ENCODE measurements at places on chromosomes 5 and 9.

DNA sequence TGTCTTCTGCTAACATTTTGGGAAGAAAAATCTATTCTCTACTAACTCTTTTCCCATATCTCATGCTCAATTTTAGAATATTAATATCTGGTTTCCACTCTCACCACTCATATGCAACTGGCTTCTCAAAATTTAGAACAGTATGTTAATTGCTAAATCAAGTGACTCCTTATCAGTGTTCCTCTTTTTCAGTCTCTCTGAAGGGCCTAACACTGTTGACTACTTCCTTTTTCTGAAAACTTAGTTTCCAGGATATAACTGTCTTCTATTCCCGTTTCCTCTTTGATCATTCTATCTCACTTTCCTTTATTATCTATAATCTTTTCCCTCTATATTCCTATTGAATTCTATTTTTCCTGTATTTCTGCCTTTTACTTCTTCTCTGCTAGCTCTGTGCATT lies 1717.2 kb upstream of the C9orf72 start:
- DNase-seq: no peak

- DNase-seq: no peak
Measured at GRCh38 chr9:120734607-120735410, 20.5 kb upstream of the MEGF9 start.

DNA sequence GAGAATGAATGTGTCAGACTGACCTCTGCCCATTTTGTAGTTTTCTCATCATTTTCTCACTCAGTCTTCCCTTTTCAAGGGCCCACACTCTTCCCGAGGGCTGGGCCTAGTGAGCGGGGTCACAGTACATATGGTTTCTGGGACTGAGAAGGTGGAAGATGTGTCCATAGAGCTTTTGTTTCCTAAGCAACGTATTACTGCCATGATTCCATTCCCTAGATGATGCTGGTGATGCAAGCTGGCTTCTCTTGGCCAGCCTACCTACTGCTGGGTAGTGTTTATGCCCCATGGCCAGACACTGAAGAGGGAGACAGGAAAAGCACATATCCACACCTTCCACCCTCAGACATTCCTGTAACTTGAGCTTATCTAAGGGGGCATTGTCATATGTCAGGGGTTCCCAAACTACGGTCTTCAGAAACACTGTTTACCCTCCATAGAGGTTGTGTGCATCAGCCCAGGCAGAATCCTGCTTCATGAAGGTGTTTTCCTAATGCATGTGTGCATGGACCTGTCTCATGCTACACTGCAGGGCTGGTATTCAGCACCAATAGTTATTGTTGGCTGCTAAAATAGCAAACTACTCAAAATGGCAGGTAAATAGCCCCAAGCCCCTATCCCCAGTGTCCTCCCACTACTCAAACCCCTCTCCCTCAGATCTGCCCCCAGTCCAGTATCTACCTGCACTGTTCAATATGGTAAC lies 9.5 kb downstream of the IRF1 start:
- DNase-seq: no peak

DNA sequence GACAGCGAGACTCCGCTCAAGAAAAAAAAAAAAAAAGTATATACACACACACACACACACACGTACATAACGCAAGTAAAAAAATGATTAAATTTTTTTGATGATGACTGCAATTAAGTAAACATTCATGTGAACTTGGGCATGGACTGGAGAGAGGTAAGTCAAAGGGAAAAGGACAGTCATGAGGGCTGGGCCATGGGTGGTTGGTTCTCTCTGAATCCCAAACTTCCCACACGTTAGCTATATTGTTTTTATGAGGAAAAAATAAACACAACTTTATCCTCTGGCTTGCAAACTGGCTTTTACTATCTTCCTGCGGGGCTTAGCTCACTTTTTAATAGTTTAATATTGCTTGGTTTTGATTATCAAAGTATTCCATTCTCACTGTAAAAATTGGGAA lies 53.7 kb downstream of the GOLM1 start:
- DNase-seq: peak; percentile 85

DNA sequence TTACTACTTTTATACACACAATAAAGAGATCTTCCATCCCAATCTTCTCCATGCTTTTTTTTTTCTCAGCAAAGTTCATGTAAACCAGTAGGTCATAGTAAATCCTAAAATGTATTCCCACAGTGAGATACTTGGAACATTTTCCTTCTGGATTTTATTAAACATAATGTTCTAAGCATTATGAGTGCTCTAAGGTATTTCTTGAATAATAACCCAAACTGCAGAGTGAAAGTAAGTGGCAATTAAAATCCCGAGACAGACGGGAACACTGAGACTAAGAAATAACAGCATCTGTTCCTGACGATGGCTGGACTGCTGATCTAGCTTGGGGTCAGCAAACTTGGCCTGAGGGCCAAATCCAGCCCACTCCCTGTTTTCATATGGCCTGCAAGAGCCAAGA lies 359.8 kb downstream of the ARL15 start:
- no peak for DNase-seq

DNA sequence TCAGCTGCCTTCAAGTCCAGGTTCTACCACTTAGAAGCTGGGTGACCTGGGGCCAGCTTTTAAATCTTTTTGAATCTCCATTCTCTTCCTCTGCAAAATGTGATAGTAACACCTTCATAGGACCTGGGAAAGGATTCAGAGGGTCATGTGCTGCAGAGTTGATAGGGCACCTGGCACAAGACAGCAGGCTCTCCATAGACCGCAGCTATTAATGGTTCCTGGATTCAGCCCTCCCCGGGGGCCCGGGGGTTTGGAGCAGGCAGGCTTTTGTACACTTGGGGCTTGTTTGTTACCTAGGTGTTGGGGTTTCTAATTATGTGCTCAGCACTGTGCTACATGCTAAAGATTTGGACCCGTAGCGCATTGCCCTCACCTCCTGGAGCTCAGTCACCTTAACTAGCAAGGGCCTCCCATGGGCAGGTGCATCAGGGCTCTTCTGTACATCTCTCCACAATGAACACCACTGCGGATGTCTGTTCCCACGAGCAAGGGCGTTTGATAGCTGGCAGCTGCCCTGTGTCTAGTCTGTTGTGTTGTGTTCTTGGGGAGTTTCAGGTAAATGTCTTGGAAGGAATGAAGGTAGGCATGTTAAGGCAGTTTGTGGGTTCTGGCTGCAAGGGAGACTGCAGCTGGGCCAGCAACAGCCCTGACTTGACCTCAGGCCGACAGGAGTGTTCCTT lies 12.1 kb downstream of the PRRC2B start:
- DNase-seq: no peak

- no peak for DNase-seq
Measured at GRCh38 chr5:124796495-124796894, 50.1 kb upstream of the ZNF608 start.

DNA sequence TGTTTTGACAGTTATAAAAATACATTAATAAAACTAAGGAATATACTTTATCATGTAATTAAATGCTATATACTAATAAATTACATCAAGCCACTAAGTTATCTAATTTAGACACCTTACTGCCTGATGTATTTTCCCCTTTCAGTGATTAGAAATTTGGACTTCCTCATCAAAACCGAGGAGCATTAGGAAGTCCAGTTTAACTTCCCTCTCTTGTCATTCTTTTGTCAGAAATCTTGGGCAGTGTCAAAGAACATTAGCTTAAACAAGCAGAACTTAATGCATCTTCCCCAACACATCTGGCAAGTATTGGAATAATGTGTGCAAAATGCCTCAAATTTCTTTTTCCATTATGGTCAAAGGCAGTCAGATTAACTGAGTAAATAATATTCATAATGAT lies 81.6 kb downstream of the PLPP1 start:
- DNase-seq: no peak
